ENCODE measurements at places on chromosomes 3 and 15. TPM values are rescaled to one million over a fixed set of nuclear protein-coding genes. Genes with fewer than 3 reads are reported as not detected.

ADAMTS9 gene
- total RNA-seq = 0.77 TPM

SYNM gene
- total RNA-seq = 0.26 TPM

CMTM8 gene
- 1.2 TPM for total RNA-seq

MED12L gene
- 0.13 TPM for total RNA-seq

CCR3 gene
- not detected for total RNA-seq

RARRES1 gene
- not detected for total RNA-seq

TRIM71 gene
- total RNA-seq = not detected

NKTR gene
- 33.4 TPM for total RNA-seq

PDZRN3 gene
- 0.79 TPM for total RNA-seq

TGFBR2 gene
- total RNA-seq = 16.0 TPM
